Activated T-helper 1 cell treated with anti-CD3 and anti-CD28 coated beads, Interleukin-12 subunit alpha, Interleukin-12 subunit beta, Interleukin-2, Interleukin-4 antibody, amounts not matched to agents 30 ng/mL and 10 ng/mL and 1 ng/mL, durations not matched to agents 14 hours and 24 hours and 36 hours (primary cell): ENCODE measurements at places on chromosomes 5 and 9.

DNA sequence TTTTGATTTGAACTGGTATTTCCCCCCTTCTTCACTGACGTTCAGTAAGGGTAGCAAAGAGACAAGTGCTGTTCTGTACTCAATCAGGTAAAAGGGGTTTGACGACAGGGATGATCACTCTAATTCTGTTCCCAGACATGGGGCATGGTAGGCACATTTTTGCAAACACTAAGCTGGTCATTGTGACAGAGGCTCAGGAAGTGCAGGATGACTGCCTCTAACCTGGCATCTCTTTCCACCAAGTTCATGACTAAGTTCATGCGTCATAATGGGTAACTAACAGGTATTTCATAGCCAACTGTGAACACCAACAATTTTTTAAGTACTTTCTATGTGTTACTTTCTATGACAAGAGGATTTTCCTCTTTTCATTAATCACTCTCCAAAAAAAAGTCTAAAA is 166.5 kb downstream of the MAPKAP1 start:
- H3K27me3 ChIP-seq = no peaks in the 10 kb centered on the region
- H3K4me1 ChIP-seq = no peaks in the 10 kb centered on the region
- H3K27ac ChIP-seq = no peak overlapping the region
- no peak for DNase-seq

- H3K4me1 ChIP-seq = peaks cover 14% of the 10 kb centered on the region
- DNase-seq = no peak
- H3K4me3 ChIP-seq = no peak overlapping the region
- H3K27ac ChIP-seq = no peak overlapping the region
- H3K36me3 ChIP-seq = peaks cover 2% of the 10 kb centered on the region
Measured at GRCh38 chr5:88657136-88657535, 225.8 kb downstream of the MEF2C start.

GRCh38 chr5:68147659-68148058 is 67.9 kb upstream of the PIK3R1 start:
- peaks cover 1% of the 10 kb centered on the region for H3K36me3 ChIP-seq
- H3K27ac ChIP-seq = no peak overlapping the region
- H3K4me1 ChIP-seq = peaks cover 6% of the 10 kb centered on the region
- no peaks in the 10 kb centered on the region for H3K27me3 ChIP-seq

GRCh38 chr9:120410925-120411501 is 169.0 kb downstream of the CDK5RAP2 start:
- DNase-seq = no peak
- no peaks in the 10 kb centered on the region for H3K27me3 ChIP-seq
- no peak overlapping the region for H3K4me3 ChIP-seq
- peak overlapping the region; percentile 19 for H3K27ac ChIP-seq

DNA sequence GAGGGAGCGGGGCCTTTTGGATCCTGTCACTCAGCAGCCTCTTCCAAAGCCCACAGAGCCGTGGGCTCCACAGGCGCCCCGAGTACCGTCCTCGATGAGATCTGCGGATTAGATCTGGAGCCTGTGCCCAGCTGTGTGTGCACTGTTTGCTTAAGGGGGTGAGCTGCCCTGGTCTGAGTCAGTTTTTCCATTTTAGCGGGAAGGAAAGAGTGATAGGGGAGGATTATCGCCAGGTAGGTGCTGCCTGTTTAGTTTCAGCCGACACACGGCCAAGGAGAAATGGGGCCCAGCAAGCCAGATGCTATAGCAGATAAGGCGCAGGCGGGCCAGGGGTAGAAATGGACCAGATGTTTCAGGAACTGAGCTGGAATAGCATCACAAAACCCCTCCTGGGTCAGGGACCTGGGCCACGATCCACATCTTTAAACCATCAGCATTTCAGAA is 18.1 kb downstream of the COL5A1 start:
- no peak overlapping the region for H3K27ac ChIP-seq
- no peak for DNase-seq
- no peak overlapping the region for H3K4me3 ChIP-seq

- no peak for DNase-seq
- H3K27ac ChIP-seq = no peak overlapping the region
- H3K4me3 ChIP-seq = no peak overlapping the region
- peaks cover 14% of the 10 kb centered on the region for H3K27me3 ChIP-seq
- H3K4me1 ChIP-seq = no peaks in the 10 kb centered on the region
Measured at GRCh38 chr5:154506716-154507080, 28.7 kb upstream of the HAND1 start.

DNA sequence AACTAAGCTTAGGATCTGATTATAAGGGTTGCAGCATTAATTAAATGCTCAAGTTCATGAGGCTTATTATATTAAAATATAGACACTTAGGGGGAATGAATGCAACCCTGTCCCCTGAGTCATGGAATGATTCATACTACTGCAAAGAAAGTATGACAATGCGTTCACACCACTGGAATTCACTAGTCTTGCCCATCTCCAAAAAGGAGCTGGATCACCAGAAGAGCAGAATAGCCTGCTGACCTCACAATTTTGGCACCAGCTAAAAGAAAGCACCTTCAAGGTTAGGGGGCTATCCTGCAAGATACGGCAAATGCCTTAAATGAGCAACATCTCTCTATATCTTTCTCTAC is 32.0 kb upstream of the TMED7 start:
- no peak overlapping the region for H3K27ac ChIP-seq
- no peaks in the 10 kb centered on the region for H3K4me1 ChIP-seq
- peaks cover 22% of the 10 kb centered on the region for H3K27me3 ChIP-seq
- no peak for DNase-seq
- H3K36me3 ChIP-seq = no peaks in the 10 kb centered on the region
- no peak overlapping the region for H3K4me3 ChIP-seq

DNA sequence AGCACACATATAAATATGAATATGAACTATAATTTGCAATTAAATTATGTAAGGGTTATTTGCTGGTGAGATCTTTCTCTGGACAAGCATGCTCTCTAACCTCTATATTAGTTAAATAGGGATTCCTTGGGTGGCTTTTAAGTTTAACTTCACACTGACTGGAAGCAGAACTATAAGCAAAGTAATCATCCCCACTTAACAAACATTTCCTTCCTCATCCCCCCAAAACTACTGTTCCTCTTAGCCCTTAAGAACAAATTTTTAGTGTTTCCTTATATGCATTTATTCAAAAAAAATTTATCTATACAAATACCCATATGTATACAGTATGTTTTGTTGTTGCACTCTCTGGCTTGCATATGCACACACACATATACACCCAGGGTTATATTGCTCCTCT is 512.1 kb upstream of the MEF2C start:
- no peaks in the 10 kb centered on the region for H3K27me3 ChIP-seq
- no peak overlapping the region for H3K27ac ChIP-seq
- no peaks in the 10 kb centered on the region for H3K36me3 ChIP-seq
- peaks cover 4% of the 10 kb centered on the region for H3K4me1 ChIP-seq
- no peak overlapping the region for H3K4me3 ChIP-seq

DNA sequence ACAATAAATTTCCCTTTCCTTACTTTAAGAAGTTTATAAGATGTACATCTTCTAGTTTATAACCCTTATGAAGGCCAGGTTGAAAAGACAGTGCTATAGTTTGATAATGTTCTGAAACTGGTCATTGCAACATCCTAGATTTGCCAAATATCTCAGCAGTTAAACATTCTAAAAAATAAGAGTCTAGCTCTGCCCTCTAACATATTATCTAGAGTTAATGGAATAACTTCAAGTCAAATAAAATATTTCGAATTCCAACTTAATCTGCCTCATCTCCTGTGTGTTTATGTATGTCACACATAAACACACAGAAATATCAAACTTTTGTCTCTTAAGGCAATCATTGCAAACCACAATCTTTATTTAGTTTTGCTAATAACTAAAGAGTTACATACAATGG is 796.6 kb downstream of the TLE1 start:
- H3K4me1 ChIP-seq = no peaks in the 10 kb centered on the region
- no peak for DNase-seq
- no peak overlapping the region for H3K27ac ChIP-seq
- no peak overlapping the region for H3K4me3 ChIP-seq
- no peaks in the 10 kb centered on the region for H3K27me3 ChIP-seq

DNA sequence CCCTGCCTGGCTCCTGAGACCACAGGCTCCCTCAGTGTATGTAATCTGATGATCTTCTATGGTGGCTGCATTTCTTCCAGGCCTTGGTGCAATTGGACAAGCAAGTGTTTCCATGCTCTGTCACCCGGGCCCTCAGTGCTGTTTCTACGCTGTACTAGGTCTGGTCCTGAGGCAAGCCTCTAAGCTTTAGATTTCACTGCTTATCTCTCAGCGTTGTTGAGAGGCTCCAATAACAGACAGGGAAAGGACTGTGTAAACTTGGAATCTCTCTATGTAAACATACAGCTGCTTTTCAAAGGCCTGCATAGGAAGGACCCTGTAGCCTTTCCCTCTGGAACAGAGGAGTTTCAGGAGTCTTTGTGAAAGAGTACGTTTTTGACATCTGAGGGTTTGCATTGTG is 38.6 kb upstream of the NFIB start:
- no peak overlapping the region for H3K27ac ChIP-seq
- no peaks in the 10 kb centered on the region for H3K36me3 ChIP-seq

GRCh38 chr5:148921350-148921749 is 94.9 kb downstream of the ADRB2 start:
- H3K27ac ChIP-seq = no peak overlapping the region
- no peaks in the 10 kb centered on the region for H3K36me3 ChIP-seq
- H3K27me3 ChIP-seq = peaks cover 11% of the 10 kb centered on the region

GRCh38 chr5:179829732-179830435 is 9.2 kb downstream of the SQSTM1 start:
- no peak for DNase-seq
- peaks cover 53% of the 10 kb centered on the region for H3K36me3 ChIP-seq

GRCh38 chr5:105978011-105978410 is 1692.7 kb downstream of the EFNA5 start:
- DNase-seq = no peak
- no peak overlapping the region for H3K27ac ChIP-seq
- H3K27me3 ChIP-seq = no peaks in the 10 kb centered on the region
- no peaks in the 10 kb centered on the region for H3K4me1 ChIP-seq

DNA sequence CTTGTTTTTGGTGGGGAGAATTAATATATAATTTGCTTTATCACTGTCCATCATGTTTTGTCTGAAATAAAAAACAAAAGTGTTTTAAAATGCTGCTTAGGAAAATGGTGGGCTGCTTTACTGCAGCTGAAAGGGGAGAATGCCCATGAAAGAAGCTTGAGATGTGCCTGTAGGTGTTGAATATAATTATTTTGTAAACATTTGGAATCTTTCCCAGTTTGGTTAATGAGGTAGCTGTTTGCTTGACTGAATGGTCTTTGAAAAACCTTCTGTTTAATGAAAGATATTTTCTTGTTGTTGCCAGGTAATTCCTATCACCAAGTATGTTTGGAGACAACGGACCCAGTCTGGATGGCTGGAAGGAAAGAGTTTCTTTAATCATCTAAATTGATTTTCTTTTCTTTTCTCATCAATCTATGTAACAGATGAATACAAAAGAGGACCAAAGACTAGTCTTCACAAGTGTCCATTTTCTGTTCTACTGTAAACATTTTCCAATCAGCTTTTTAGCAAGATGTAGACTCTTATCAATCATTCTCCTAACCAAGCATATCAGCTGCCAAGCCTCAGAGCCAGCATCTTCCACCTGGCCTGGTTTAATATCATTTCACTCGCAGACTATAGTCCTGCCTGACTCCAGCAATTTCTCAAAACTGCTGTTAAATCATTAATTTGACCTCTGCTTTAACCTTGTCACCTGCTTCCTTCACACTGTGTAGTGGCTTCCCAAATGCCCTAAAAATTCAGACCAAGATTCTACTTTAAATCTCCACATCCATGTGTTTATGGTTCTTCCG is 441.2 kb upstream of the CHD1 start:
- no peak for DNase-seq
- no peaks in the 10 kb centered on the region for H3K4me1 ChIP-seq
- no peak overlapping the region for H3K4me3 ChIP-seq
- no peaks in the 10 kb centered on the region for H3K36me3 ChIP-seq

DNA sequence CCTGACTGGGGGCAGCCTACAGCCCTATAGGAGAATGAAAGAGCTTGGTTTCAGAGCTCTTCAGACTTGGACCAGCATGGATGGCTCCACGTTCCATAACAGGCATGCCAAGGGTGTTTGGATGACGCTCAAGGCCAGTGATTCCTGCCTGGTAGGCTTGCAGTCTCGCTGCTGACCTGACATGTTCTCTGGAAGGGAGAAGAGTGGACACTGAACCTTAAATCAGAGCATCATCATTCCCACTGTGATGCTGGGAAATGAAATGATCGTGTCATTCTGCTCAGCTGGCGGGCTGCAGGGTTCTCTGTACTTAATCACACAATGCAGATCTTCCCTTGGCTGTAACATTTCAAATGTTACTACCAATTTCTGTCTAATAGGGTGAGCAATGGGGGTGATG is 57.0 kb downstream of the CFAP90 start:
- H3K4me1 ChIP-seq = no peaks in the 10 kb centered on the region
- no peak overlapping the region for H3K4me3 ChIP-seq
- no peaks in the 10 kb centered on the region for H3K27me3 ChIP-seq
- no peaks in the 10 kb centered on the region for H3K36me3 ChIP-seq

DNA sequence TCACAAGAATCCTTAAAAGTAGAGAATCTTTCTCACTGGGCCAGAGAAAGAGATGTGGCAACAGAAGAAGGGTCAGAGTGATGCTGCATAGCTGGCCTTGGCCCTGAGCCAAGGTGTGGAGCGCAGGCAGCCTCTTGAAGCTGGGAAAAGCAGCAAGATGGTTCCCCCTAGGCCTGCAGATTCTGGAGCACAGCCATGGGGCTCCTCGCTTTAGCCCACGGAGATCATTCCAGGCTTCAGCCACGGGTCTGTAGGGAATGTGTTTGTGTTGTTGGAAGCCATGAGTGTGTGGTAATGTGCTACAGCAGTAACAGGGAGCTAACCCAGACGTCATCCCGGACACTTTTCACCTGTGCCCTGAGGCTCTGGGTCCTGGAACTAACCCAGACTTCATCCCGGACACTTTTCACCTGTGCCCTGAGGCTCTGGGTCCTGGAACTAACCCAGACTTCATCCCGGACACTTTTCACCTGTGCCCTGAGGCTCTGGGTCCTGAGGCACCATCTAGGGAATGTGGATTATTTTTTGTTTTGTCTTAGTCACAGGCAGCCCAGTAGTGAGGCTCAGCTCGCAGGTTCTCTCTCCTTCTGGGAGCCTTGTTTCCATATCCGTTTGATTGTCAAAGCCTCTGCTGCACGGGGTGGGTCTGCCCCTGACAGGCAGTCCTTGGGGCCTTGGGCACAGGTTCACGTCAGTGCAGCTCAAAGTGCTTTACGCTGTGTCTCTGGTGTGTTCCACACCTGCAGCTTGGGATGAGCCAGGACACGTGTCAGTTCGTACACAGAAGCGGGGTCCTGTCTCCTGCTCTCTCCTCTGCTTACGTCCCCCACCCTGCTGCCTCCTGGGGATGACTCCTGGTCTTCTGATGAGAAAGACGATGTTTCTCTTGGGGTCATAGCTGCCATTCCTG is 56.3 kb upstream of the EXOC3 start:
- no peak overlapping the region for H3K27ac ChIP-seq
- H3K4me1 ChIP-seq = peaks cover 34% of the 10 kb centered on the region
- H3K4me3 ChIP-seq = no peak overlapping the region
- peaks cover 44% of the 10 kb centered on the region for H3K36me3 ChIP-seq
- H3K27me3 ChIP-seq = peaks cover 2% of the 10 kb centered on the region
- DNase-seq = no peak

- no peak overlapping the region for H3K27ac ChIP-seq
- peaks cover 8% of the 10 kb centered on the region for H3K36me3 ChIP-seq
- no peak for DNase-seq
Measured at GRCh38 chr5:54832045-54832444, 153.3 kb downstream of the ESM1 start.

GRCh38 chr5:160448886-160449285 is 27.2 kb downstream of the PTTG1 start:
- peaks cover 72% of the 10 kb centered on the region for H3K4me1 ChIP-seq
- H3K27me3 ChIP-seq = peaks cover 2% of the 10 kb centered on the region
- H3K36me3 ChIP-seq = peaks cover 7% of the 10 kb centered on the region
- DNase-seq = no peak
- no peak overlapping the region for H3K4me3 ChIP-seq

GRCh38 chr9:77449240-77450084 is 198.7 kb downstream of the GNA14 start:
- no peak for DNase-seq
- no peak overlapping the region for H3K27ac ChIP-seq
- H3K4me3 ChIP-seq = no peak overlapping the region
- no peaks in the 10 kb centered on the region for H3K36me3 ChIP-seq
- peaks cover 2% of the 10 kb centered on the region for H3K27me3 ChIP-seq
